ENCODE measurements at places on chromosomes 7 and 10. TPM values are rescaled to one million over a fixed set of nuclear protein-coding genes. Genes with fewer than 3 reads are reported as not detected.

DNA sequence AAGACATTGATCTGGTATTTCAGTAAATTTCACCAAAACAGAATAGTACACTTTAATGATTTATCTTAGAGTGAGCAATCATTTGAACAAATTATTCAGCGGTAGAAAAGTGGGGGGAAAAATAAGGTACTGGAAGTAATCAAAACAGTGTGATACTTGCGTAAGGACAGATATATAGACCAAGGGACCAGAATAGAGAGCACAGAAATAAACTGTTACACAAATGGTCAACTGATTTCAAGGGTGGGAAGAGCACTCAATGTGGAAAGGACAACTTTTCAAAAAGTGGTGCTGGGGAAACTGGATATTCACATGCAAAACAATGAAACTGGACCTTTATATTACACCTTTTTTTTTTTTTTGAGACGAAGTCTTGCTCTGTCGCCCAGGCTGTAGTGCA, 119.9 kb downstream of the NRBF2 start:
- peaks cover 41% of the 10 kb centered on the region for H3K36me3 ChIP-seq
- H3K27me3 ChIP-seq: no peaks in the 10 kb centered on the region
- no peak overlapping the region for H3K4me3 ChIP-seq
- H3K4me1 ChIP-seq: peaks cover 25% of the 10 kb centered on the region

The TRIM50 gene
- not detected for total RNA-seq

The UCN3 gene
- total RNA-seq: not detected

- DNase-seq: no peak
- no peaks in the 10 kb centered on the region for H3K27me3 ChIP-seq
- H3K36me3 ChIP-seq: no peaks in the 10 kb centered on the region
- no peak overlapping the region for H3K4me3 ChIP-seq
- no peak overlapping the region for H3K27ac ChIP-seq
- H3K4me1 ChIP-seq: no peaks in the 10 kb centered on the region
These were observed 49.8 kb downstream of the PLCE1 start for GRCh38 chr10:94043431-94043990.

GRCh38 chr7:140005754-140006503, 56.8 kb downstream of the PARP12 start:
- H3K4me1 ChIP-seq: no peaks in the 10 kb centered on the region
- H3K27ac ChIP-seq: no peak overlapping the region
- DNase-seq: no peak
- H3K36me3 ChIP-seq: no peaks in the 10 kb centered on the region
- H3K27me3 ChIP-seq: no peaks in the 10 kb centered on the region

Measured in activated CD4-positive, alpha-beta memory T cell treated with anti-CD3 and anti-CD28 coated beads, Interleukin-2, amount 10 ng/mL, durations not matched to agents 7 days and 5 days (primary cell).